ENCODE measurements at places on chromosomes 7 and 10.

DNA sequence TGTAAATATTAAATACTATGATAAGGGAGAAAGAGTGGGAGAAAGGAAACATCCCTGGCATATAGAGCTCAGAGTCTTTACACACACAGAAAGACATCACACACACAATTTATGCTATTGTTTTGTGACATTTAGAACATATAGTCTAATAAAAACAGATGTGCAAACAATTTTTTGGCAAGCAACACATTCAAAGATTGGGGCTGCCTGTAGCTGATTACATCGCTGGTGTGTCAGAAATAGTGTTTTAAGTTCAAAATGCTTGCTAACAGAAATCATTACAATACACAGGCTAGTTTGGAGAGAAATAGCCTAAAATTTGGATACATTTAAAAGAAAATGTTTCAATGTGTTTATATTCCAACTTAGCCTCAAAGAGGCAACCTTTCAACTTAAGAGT is 256.7 kb upstream of the NPVF start:
- no peak for DNase-seq

GRCh38 chr10:5890452-5890915 is 441 bp downstream of the FBH1 start:
- DNase-seq = peak; percentile 67

DNA sequence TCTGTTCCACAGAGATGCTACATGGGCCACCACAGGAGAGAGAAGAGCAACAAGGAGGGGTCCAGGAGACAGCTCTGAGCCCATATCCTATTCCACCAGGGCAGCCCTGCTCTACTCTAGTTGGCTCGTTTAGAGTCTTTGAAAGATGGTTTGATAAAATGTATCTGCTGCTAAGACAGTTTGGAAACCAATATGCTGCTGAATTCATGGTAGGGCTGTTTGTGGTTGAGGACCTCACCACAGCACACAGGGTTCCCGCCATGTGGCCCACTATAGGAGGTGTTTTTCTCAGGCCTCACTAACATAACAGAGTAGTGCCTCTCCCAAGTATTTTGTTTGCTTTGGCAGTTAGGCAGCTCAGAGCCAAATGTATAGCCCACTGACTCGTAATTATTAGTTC is 35.8 kb upstream of the ZC3HAV1L start:
- DNase-seq = no peak

DNA sequence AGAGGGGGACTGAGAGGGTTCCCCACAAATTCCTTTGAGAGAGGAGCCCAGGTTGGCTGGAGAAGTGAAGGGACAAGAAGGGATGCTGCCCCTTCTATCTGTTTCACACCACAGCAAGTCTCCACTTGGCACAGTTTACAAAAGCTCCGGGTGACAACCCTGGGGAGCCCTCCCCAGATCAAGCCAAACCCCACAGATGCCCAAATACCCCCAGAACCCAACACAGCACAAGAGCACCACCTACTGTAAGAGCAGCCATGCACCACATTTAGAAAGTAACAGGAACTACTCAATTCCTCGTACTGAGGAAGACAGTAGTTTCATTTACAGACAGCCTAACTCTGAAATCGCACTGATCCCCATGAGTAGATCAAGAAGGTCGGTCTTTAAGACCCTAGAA is 67.8 kb upstream of the ATP6V0A4 start:
- no peak for DNase-seq

DNA sequence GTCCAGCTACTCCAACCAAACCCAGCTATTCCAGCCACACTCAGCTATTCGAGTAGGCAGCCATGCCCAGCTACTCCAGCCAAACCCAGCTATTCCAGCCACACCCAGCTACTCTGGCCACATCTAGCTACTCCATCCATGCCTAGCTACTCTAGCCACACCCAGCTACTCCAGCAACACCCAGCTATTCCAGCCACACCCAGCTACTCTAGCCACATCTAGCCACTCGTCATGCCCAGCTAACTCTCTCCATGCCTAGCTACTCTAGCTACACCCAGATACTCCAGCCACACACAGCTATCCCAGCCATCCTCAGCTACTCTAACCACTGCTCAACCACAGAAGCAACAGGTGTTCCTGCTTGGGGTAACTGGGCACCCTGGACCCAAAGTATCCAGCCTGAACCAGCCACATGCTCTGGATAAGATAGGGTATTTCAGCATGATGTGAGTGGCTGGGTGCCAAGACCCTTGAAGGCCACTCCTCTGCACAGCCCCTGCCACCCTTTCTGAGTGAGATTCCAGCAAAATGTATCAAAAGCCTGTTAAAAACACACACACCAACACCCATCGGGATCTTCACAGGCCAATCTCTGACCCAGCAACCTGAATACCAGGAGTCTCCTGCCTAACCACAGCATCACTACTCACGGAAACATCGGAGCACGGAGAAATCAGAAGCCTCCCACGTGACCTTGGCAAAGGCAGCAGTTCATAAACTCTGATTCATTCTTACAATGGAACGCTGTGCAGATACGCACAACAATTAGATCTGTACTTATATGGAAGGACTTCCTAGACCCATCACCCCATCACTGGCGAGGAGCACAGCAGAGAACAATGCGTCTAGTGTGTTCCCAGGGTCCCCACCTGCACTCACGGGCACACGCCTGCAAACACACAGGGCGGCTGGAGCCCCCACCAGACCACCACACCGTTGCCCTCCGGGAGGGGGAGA is 51.8 kb upstream of the DNAAF5 start:
- no peak for DNase-seq

DNA sequence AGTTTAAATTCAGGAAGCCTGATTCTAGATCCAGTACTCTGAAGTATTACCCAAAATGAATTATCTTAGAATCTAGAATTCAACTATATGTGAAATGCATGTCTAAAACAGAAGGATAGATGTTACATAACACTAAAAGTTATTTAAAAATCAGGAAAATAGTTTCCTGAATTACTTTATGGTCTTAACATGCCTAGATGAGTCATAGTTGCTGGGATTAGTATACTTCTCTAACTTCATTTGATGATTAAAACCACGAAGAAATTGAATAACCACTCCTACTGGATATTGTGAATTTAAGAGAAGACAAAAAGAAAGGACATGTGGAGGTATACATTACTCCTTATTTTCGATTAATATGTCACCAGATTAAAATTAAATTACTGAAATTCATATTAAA is 65.5 kb downstream of the ATAD1 start:
- DNase-seq = no peak

- DNase-seq = no peak
Measured at GRCh38 chr10:36023939-36024338, 381.8 kb upstream of the FZD8 start.

- DNase-seq = no peak
Measured at GRCh38 chr10:70885931-70886903, 2.1 kb downstream of the PCBD1 start.
